Activated T-helper 17 cell treated with anti-CD3 and anti-CD28 coated beads, Interleukin-2, amount 50 U/mL, for 72 hours (primary cell): ENCODE measurements at places on chromosomes 2 and 18. TPM values are rescaled to one million over a fixed set of nuclear protein-coding genes. Genes with fewer than 3 reads are reported as not detected.

GRCh38 chr18:76362676-76363075 is 132.4 kb downstream of the ZNF516 start:
- ATAC-seq = no peak

GRCh38 chr2:83630351-83630750 is 828.7 kb downstream of the SUCLG1 start:
- no peak for ATAC-seq

DNA sequence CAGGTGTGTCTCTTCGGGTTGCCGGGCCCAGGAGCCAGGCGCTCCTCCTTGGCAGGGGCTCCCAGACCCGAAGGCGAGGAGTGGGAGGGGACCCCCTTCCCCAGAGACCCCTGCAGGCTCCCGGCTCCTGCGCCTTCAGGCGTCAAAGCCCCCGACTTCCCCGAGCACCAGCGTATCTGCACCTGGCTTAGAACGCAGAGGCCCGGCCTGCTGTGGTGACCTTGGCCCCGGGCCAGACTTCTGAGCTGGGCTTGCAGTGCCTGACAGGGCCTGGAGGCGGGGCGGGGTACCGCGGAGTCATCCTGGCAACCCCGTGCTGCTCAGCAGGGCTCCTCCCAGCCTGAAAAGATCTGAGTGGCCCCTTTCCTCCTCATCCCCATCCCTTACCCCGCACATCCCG is 27.0 kb downstream of the SKA1 start:
- no peak for ATAC-seq

DNA sequence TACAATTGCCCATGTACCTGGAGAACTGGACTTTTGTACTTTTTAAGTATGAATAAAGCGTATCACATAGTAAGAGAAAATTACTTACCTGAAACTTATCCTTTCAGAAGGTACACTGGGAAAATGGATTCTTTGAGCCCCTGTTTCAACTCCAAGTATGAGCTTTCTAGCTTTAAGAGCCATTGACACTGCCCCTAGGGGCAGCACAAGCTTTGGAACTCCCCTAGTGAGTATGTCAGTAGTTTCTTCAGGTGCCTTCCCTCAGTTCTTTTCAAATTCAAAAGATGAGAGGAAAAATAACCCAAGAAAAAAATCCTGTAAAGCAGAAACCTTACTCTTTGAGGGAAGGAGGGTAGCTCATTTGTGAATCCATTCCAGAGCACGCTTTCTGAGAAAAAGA is 124.1 kb downstream of the MEMO1 start:
- no peak for ATAC-seq

- ATAC-seq = no peak
Observed at GRCh38 chr2:63000801-63001200, 49.8 kb upstream of the OTX1 start.

GRCh38 chr2:47631792-47632398 is 151.1 kb upstream of the MSH6 start:
- no peak for ATAC-seq

DNA sequence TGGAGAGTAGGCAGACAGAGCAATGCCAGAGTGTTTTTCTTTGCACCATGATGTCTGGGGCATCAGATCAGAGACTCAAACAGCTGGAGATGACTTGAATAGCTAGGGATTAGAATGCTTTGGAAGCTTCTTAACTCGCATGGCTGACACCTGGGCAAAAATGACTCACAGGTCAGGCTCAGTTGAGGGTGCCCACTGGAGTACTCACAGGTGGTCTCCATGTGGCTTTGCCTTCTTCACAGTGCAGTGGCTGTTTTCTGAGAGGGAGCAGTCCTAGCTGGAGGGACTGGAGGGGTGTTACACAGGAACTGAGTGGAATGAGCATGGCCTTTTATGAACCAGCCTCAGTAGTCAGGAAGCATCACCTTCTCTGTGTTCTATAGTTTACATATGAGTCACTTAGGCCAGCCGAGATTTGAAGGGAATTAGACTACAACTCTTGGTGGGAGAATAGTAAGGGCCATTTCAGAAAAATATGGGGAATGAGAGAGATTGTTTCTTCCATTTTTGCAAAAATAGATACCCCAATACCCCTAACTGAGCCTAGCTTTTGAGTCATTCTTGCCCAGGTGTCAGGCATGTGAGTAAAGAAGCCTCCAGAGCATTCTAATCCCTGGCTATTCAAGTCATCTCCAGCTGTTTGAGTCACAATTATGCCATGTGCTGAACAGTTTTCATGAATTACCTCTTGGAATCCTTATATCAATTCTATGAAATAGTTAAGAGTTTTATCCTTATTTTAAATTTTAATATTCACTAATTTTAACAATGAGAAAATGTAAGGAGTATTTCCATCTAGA is 7.1 kb upstream of the PPP1R1C start:
- peak; percentile 48 for ATAC-seq

DNA sequence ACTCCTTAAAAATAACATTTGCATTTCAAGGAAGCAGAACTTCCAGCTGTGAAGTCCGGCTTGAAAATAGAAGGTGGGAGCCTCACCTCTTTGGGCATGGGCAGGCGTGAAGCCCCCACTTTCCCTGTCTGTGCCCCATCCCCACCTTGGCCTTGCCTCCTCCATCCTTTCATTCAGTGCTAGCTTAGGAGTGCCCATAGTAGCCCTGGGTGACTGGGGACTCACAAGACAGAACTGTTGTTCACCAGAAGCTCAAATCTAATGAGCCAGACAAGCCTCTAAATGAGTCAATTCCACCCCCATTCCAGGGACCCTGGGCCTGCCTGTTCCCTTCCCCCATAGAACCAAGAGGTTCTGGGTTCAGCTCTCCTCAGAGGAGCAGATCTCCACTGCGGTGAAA is 20.0 kb downstream of the SPATA3 start:
- ATAC-seq = no peak

DNA sequence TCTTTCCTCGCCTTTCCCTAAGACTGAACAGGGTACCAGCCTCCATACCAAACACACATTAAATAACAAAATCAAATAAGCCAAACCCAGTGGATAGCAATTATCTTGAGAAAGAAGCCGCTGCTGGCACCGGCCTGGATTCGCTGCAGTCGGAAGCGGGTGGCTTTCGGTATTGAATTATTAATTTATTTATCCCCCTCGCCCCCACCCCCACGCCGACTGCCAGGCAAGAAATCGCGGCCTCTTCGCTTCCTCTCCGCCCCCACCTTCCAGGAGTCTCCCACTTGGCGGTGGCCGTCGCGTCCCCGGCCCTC is 370 bp upstream of the ZNF804A start:
- no peak for ATAC-seq

DNA sequence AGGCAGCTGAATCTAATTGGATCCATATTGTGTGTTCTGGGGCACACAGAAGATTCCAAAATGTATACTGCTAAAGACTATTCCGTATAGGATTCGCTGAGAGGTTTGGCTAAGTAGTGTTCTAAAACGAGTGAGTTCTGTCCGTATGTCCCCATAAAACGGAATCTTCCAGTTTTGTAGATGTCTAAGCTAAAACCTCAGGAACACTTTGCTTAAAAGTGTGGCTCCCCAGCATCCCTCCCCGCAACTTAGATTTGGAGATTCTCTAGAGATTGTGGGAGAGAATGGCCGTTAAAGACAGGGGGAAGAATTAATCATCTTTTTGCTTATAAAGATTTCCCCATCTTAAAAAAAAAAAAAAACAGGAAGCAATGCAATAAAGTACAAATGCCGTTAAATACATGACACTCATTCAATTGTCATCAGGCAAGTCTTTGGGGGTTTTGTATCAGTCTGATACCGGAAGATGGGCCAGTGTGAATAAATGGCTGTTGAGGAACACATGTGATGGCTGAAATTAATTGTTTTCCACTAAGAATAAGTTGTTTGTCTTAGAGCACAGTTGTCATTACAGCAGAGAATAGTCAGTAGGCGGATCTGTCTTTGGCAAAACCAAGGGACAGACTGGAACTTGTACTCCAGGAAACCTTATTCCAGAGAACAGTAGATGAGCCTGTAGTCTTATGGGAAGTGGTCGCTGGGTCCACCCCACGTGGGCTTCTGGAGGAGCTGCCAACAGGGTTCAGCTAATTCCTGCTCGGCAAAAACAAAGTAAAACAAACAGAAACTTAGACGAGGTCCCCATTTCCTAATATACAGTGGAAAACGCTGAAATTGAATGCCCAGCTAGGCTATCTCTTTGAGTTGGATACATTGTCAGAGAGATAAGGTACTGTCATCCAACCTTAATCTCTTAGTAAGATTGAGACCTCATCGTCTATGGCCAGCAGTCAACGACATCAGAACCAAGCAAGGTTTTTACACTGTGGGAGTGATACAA is 1.7 kb downstream of the EMILIN2 start:
- peak; percentile 26 for ATAC-seq

Gene MAP3K19
- total RNA-seq = not detected

- no peak for ATAC-seq
Observed at GRCh38 chr18:8003878-8004675, 437.0 kb downstream of the PTPRM start.

DNA sequence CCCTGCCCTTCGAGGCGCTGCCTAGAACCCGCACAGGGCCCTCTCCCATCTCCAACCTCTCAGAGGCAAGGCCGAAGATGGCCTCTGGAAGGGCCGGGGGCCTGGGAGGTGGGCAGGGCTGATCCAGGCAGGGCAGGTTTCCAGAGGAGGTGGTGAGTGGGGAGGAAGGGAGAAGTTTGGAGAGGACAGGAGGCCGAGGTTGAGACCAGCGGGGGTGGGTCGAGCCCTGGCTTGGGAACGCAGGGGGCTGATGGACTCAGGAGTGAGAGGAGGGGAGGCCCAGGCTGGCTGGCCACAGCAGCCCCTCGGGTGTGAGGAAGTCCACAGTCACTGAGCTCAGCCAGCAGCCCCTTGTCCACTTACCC is 10.5 kb downstream of the CAPN10 start:
- ATAC-seq = no peak
